GOT3 (cell line): ENCODE measurements at places on chromosomes 12 and 14.

DNA sequence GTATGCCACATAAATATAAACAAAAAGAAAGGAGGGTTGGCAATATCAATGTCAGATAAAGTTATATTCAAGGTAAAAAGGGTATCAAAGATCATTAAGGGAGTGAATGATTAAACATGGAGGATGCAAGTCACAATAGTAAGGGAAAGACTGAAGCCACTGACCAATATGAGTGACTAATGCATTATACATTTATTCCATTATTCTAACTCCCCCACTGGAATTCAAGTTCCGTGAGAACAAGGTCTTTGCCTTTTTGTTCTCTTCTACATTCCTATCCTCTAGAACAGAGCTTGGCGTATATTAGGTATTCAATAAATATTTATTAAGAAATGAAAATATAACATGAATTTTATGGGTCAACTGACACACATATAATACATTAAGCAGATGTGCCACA lies 30.7 kb downstream of the MAP4K5 start:
- no peak for DNase-seq

- DNase-seq = no peak
Measured at GRCh38 chr12:131448254-131448795, 262.6 kb upstream of the SFSWAP start.

GRCh38 chr14:84086714-84087113 lies 1443.2 kb upstream of the FLRT2 start:
- DNase-seq = no peak

DNA sequence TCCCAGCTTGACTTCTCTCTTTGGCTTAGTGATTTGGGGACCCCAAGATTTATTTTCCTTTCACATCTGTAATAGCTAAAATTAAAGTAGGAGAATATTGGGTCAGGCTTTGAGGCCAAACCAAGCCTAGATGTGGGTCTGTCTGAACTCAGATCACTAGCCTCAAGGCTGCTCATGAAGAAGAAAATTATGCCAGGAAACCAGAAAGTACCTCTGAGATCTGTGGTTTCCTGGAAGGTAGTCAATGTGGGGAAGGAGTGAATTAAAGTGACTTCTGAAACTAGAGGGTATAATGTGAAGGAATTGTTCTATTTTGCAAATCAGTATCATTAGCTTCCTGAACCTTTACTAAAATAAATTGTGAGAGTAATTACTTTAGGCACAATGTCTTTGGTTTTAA lies 13.4 kb upstream of the CLEC12A start:
- no peak for DNase-seq

DNA sequence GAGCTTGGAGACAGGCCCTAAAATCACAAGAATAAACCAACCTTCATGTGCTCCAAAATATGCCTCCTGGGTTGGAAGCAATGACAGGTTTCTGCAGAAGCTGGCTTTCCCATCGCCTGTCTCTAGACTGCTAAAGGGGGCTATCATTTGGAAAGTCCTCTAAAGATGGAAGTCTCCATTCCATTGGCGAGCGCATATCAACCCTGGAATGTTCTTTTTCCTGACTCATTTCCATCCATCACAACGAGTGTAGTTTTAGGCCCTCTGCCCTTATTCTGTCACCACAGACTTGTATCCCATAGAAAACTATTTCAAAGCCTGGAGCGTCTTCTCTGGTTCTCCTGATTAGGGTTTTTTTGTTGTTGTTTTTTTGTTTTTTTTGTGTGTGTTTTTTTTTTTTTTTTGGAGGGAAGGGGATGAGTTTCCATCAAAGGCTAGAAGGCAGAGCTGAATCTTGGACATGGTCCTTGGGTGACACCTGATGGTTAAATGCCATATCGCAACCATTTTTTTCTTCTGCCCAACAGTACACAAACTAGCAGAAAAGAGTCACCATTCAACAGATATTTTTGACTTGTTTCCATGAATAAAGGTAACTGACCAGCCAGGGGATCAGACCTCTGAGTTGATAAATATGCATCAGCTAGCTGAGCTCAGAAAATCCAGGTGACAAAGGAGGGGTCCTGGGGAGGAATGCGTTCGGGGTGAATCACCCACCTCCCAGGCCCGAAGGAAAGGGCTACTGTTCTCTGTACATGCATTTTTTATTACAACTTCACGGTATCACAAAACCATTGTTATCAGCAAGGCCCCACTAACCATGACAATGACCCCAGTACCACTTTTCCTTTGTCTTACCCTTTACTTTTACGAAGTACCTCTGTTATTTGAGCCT lies 40.5 kb downstream of the KCNA5 start:
- DNase-seq = no peak

GRCh38 chr14:104345621-104346462 lies 207.5 kb downstream of the KIF26A start:
- DNase-seq = no peak

GRCh38 chr12:12338527-12339168 lies 11.4 kb downstream of the MANSC1 start:
- DNase-seq = no peak

GRCh38 chr12:105341010-105341409 lies 10.5 kb downstream of the C12orf75 start:
- no peak for DNase-seq

- DNase-seq = no peak
Measured at GRCh38 chr14:35229792-35230089, 62.4 kb upstream of the PSMA6 start.

GRCh38 chr14:69181491-69181890 lies 9.8 kb upstream of the EXD2 start:
- no peak for DNase-seq

DNA sequence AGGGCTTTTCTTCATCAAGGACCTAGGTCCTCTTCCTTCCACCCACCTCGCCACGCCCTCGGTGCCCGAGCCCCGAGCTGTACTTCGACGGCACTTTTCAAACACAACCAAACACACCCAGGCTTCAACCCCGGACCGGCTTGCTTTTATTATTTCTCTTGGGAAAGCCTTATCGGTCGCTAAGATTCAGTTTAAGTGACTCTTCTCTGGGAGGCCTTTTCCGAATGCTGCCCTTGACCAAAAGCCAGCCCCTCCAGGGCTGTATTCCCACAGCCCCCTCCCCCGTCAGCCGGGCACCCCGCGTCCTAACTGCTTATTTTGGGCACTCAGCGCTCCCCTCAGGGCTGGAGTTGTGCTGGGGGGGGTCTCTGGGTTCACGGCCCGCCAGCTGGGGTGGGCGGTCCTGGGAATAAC lies 644 bp upstream of the PPP4R4 start:
- no peak for DNase-seq

GRCh38 chr12:114001511-114002340 lies 35.6 kb upstream of the RBM19 start:
- no peak for DNase-seq

DNA sequence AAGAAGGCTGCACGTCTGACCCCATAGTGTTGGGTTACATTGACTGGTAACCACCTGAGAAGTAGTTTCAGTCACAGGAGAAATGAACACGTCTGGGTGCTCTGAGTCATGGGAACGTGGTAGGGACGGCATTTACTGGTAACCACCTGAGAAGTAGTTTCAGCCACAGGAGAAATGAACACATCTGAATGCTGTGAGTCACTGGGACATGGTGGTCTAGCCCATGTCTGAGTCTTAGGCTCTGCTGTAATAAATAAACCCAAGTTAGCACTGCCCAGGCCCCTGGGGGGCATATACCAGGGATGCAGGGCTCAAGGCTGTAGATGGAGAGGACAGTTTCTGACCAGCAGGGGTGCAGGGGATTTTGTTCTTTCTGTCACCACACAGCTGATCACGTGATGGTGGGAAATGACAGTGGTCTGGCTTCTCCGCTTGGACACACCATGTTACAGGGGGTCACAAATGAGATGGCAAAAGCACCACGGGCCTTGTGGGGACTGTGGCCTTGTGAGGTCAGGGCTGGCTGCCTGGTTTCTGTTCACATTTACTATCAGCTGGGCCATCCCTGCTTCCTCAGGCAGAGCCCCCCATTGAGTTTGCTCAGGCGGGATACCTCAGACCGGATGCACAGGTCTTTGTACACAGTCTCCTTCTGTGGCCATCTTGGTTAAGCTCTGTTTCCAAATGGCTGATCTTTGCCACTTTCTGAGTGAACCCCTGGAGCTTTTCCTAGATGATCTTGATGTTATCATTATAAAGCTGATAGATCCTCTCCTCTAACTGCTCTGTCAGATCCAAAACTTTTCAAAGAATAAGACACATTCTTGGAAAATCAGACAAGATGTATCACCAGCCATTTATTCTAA lies 9.8 kb upstream of the C12orf42 start:
- no peak for DNase-seq

GRCh38 chr12:43145481-43145880 lies 406.5 kb downstream of the ADAMTS20 start:
- no peak for DNase-seq

DNA sequence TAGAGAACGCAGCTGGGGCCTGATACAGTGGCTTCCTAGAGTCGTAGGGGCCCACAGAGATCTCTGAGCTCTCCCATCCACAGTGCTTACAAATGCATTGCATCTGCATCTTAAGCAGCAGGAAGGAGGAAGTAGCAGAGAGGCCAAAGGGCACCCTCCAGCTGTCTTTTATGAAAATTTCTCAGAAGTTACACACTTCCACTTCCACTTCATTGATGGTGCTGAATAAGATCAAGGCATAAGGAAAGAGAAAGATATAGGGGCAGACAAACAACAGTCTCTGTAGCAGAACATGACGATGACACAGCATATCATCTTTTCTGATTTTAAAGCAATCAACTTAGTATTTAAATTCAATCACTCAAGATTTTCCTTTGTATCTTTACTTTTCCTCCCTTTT lies 51.6 kb upstream of the ABCC9 start:
- DNase-seq = no peak

GRCh38 chr12:601976-602699 lies 61.1 kb downstream of the NINJ2 start:
- no peak for DNase-seq

DNA sequence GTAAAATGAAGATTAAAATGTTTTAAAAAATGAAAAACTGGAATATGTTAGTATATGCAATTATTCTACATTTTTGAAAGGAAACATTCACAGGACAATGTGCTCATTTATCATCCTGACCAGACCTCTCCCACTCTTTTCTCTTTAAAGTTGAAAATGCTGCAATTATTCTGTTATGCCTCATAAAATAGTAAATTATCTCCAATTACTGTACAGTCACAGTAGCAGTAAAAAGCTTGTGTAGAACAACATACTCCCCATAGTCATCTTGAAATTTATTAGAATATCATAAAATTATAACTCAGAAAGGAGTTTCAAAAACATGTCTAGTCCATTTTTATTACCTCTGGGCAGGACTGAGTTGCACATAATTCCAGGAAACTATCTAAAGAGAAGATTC lies 250.3 kb downstream of the SYT1 start:
- no peak for DNase-seq

- DNase-seq = no peak
Measured at GRCh38 chr14:56918849-56919574, 108.7 kb upstream of the OTX2 start.

DNA sequence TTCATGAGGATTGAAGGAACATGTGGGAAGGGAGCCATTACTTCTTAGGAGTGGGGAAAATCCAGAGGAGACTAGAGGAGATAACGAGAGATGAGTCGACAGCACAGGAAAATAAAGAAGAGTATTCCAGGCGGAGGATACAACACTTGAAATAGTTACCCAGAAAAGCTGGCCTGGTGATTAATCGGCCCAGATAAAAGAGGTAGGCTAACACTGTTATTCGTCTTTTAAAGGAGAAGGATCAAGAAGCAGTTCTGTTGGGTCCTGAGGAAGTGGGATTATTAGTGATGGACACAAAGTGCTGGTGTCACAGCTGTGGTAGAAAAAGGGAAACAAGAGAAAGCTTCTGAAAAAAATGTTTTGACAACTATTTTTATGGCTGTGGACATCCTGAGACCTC lies 425.3 kb downstream of the ZFP36L1 start:
- DNase-seq = no peak

DNA sequence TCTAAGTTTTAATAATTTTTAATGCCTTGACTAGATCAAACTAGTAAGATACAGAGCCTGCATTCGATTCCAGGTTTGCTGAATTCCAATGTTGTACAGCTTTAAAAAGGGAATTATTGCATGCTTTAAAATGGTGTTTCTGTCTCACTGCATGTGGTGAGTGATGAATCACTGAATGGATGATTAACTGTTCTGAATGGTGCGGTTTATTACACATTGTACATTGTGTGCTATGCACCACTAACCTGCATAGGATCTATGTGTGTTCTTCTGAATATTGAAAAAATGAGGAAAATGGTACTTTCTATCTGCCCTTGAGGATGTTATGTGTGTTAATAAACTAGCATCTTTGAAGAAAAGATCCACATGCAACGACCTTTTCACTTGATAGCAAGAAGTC lies 231.7 kb downstream of the NRXN3 start:
- no peak for DNase-seq

GRCh38 chr14:77738559-77739250 lies 22.3 kb downstream of the SNW1 start:
- DNase-seq = no peak

- DNase-seq = no peak
Measured at GRCh38 chr12:83958997-83959396, 953.6 kb downstream of the SLC6A15 start.

- DNase-seq = no peak
Measured at GRCh38 chr14:91273885-91274273, 29.4 kb upstream of the GPR68 start.

- no peak for DNase-seq
Measured at GRCh38 chr12:42097971-42098370, 46.7 kb downstream of the GXYLT1 start.

DNA sequence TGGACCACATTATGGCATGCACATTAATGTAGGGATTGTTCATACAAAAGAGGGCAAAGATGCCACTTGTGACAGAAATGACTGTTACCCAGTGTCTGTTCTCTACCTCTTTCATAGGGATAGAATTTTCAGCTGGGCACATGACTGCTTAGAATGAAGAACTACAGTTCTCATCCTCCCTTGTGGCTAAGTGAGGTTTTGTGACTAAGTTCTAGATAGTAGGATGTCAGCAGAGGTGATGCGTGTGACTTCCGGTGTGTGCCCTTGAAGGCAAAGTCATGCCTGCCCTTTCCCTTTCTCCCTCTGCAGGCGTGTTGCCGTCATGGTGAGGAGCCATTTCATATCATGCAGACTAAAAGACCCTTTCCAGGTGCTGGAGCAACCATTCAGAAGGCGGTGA lies 99.3 kb downstream of the CACNA1C start:
- no peak for DNase-seq

- DNase-seq = no peak
Measured at GRCh38 chr12:116990971-116991966, 80.5 kb downstream of the FBXW8 start.

DNA sequence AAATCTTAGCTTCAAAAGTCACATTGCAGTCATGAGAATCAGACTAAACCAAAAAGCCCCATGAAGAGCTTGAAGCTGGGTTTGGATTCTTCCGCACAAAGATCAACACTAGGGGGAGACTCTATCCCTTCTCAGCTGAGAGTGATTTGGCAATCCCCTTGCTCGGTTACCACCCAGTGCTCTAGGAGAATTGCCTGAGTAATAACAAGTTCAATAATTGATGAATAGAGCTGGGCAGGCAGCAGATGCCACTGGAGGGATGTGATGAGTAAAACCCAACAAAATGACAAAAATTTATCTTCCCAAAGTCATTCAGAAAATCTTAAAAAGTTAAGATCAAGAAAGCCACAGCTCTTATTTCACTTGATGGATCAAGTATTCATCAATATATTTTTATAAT lies 185.6 kb upstream of the ARID2 start:
- DNase-seq = no peak

GRCh38 chr14:28652782-28653181 lies 113.8 kb upstream of the FOXG1 start:
- no peak for DNase-seq

GRCh38 chr12:27498149-27498548 lies 25.9 kb upstream of the PPFIBP1 start:
- DNase-seq = no peak
